NCI-H1930 (cell line): ENCODE measurements at places on chromosomes 6 and 20.

- no peak for DNase-seq
Measured at GRCh38 chr6:7185561-7185960, 77.8 kb downstream of the RREB1 start.

DNA sequence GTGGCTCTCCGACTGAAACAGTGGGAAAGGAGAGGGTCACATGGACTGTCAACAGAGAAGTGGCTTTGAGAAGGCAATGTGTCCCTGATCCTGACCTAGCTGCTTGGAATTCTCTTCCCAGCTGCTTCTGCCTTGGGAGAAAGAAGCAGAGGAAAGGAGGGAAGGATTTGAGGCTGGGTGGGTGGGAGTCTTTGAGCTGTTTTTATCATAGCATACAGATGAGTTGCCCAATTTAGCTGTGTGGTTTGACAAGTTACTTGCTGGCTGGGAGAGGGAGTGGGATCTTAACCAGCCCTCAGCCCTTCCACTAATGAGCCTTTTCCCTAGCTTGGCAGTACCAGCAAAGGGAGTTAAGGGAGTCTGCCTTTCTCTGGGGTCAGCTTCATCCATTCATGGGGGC is 51.1 kb upstream of the MYL9 start:
- no peak for DNase-seq

DNA sequence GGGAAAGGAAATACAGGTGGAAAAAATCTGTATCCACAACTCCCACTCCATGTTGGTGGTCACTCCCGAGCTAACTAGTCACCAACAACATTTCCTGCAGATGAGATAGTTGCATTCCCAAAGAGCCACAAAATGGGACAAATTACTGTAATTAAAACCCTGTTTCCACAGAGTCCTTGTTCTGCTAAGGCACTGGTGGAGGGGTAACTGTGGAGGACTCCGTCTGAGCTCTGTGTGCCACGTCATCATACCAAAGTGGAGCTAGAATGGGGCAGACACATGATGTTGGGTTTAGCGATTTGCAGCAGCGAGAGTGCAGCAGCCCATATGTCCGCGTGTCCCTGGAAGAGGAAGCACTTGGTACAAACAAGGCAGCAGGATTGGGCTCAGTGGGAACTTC is 172.5 kb upstream of the KCNK16 start:
- no peak for DNase-seq

- DNase-seq, result no peak
Measured at GRCh38 chr20:17969278-17969883, 563 bp downstream of the MGME1 start.

GRCh38 chr20:24787071-24787470 is 162.0 kb upstream of the CST7 start:
- DNase-seq, result no peak
